ENCODE measurements at places on chromosomes 5 and 9.

DNA sequence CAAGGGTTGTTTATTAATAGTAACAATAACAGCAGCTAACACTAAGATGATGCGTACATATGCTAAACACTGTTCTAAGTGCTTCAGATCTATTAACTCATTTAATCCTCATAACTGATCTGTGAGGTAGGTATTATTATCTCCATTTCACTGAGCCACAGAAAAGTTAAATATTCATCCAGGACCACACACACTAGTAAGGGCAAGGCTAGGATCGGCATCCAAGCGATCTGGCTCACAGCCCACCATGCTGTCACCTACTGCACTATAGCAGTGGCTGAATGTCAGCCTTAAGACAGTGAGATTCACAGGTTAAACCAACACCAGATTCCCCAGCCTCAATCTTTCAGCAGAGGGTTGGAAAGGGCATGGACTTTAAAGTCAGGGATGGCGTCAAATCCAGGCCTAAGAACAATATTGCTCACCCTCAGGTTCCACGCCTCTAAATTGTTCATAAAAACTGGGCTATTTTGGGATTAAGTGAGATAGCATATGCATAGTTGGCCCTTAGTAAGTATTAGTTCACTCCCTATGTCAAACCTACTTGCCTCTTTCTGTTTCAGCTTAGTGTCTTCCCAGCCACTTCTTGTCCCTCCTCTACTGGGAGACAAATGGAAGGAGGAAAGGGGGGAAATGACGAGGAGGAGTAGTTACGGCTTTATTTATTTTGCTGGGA, 150.8 kb downstream of the MAPKAP1 start:
- no peak for DNase-seq

DNA sequence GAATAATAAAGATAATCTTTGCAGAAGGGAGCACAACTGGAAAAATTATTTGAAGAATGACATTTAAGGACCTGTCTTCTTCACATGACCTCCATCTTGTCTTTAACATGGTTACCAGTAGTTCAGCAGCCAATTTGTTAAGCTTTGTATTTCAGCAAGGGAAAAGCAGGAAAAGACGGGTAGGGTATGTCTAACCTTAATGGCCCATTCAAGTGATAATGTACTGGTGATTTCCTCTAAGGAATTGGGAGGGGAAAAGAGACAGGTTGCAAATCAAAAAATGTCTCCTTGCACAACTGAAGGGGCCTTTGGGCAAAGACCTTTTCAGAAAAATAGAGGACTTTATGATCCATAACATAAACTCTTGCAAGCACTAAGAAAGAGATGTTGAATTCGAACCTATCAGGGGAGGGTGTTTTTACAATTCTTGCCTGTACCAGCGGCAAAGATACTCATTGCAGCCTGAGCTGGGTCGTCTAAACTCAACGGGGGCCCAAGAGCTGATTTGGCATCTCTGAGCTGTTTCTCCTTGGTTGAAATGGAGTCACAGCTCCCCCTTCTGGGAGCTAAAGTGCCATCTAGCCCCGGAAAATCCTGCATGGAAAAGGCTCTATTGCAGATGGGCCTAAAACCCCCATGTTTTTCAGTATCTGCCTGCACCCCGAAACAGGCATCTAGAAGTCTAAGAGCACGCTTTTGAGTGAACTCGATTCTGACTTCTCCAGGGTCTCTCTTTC, 3.8 kb downstream of the BRINP1 start:
- no peak for DNase-seq

DNA sequence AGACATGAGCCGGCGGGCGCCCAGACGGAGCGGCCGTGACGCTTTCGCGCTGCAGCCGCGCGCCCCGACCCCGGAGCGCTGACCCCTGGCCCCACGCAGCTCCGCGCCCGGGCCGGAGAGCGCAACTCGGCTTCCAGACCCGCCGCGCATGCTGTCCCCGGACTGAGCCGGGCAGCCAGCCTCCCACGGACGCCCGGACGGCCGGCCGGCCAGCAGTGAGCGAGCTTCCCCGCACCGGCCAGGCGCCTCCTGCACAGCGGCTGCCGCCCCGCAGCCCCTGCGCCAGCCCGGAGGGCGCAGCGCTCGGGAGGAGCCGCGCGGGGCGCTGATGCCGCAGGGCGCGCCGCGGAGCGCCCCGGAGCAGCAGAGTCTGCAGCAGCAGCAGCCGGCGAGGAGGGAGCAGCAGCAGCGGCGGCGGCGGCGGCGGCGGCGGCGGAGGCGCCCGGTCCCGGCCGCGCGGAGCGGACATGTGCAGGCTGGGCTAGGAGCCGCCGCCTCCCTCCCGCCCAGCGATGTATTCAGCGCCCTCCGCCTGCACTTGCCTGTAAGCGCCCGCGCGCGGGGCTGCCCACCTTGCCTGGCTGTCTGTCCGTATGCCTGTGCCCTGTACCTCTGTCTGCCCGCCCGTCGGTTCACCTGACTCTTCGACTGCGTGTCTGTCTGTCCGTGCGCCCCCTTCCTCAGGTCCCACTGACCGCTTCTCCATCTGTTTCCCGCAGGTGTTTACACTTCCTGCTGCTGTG, 412 bp downstream of the FGF18 start:
- DNase-seq, result no peak

DNA sequence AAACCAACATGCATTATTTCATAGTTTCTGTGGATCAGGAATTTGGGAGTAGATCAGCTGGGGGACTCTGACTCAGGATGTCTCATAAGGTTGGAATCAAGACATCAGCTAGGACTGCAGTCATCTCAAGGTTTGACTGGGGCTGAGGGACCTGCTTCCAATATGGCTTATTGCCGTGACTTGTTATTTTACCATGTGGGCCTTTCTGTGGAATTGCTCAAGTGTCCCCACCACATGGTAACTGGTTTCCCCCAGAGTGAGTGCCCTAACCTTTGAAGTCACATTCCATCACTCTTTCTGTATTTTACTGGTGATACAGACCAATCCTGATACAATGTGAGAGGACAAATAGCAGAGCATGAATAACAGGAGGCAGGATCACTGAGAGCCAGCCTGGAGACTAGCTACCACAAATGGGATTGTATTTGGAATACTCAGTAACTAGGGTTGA, 70.2 kb upstream of the ELL2 start:
- DNase-seq, result no peak

DNA sequence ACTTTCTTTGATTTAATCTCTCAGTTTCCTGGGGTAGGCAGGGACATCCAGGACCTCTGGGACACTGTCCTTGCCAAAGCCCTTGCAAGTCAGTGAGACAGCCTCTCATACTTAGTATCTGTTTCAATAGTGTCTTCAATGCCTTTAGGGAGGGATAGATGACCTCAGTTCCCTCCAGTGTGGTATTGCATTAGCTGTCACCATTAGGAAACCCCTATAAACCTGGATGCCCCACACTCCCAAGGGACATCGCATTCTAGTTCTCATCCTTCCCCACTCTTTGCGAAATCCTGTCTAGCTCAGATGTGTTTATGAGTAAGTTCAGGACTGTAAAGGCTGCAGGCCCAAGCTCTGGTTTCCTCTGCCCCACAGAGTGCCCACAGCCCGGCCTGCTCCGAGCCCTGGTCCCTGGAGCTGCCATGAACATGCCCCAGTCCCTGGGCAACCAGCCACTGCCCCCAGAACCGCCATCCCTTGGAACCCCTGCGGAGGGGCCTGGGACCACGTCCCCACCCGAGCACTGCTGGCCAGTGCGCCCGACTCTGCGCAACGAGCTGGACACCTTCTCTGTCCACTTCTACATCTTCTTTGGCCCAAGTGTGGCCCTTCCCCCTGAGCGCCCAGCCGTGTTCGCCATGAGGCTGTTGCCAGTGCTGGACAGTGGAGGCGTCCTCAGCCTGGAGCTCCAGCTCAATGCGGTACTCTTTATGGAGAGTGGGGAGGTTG, 13.2 kb downstream of the TMEM8B start:
- DNase-seq, result no peak

GRCh38 chr9:81979196-81979595, 9.4 kb upstream of the SPATA31D1 start:
- no peak for DNase-seq

DNA sequence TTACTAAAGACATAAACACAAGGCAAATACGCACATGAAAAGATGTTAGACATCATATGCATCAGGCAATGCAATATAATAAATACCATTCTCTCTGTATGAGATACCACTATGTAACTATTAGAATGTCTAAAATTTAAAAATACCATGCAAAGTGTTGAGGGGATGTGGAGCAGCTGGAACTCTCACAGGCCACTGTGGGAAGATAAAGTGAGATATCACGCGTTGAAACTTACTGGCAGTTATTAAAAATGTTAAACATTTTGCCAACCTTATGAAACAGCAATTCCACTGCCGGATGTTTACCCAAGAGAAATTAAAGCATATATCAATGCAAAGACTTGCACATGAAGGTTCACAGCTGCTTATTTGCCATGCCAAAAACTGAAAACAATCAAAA, 556.7 kb downstream of the LRRC70 start:
- no peak for DNase-seq

DNA sequence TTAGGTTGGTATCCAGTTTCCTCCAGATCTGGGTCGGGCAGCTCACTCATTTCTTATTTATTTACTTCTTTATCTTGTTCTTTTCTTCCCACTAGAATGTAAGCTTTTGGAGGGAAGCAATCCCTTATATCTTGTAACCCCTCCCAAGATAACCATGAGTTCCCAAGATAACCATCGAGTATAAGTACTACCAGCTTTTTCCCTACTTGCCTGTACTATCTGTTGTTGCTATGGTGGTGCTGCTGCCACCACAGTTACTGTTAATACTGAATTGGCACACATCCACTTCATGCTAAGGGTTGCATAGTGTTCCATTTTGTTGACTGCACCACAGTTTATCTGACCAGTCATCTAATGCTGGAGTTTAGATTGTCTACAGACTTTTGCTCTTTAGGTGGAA, 19.9 kb downstream of the NUP214 start:
- DNase-seq, result no peak

DNA sequence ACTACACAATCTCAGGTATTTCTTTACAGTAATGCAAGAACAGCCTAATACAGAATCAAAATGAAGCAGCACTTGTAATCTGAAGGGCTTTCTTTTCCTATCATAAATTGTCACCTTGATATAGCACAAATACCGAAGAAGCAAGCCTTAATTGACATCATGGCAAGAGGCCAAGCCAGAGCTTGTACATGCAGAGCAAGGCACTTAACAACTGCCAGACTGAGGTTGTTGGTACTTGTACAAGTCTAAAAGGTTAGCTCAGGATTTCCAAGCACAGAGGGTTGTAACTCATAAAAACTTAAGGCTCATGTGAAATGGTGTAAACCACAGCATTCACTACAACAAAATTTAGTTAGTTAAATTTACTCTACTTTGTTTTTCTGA, 158.8 kb upstream of the SPEF2 start:
- no peak for DNase-seq

DNA sequence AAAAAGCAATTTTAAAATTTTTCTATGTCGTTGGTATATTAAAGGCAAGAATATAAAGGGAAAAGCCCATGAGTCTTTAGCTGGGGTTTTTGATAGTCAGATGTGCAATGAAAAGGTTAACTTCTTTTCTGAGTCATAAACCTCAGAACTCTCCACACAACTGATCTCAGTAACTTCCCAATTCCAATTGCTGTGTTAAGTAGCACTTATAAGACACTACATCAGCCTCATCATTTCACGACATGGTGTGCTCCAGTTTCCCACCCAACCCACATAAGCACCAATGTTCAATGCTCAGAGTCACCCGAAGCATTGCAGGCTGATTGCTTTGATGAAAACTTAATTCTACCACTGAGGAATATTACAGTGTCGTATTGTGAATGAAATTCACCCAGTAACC, 155.8 kb downstream of the TSSK1B start:
- DNase-seq, result no peak

DNA sequence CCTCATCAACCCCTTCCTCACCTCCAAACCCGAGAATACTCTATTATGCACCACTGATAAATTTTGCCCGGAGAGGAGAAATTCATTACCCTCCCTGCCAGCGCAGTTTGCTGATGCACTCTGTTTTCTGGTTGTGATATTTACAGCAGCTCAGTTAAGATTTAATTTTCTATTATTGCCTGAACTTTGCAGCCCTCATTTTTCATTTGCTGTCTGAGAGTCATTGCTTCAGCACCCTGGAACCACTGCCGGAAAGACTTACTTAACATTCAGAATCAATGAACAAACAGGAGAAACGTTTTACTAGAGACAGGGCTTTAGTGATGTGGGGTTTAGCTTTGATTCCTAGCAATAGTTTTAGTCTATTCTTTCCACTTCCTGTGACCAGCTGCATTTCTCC, 56.7 kb upstream of the MAMDC2 start:
- DNase-seq, result no peak

- no peak for DNase-seq
Measured at GRCh38 chr9:112571624-112572355, 85.2 kb downstream of the KIAA1958 start.

DNA sequence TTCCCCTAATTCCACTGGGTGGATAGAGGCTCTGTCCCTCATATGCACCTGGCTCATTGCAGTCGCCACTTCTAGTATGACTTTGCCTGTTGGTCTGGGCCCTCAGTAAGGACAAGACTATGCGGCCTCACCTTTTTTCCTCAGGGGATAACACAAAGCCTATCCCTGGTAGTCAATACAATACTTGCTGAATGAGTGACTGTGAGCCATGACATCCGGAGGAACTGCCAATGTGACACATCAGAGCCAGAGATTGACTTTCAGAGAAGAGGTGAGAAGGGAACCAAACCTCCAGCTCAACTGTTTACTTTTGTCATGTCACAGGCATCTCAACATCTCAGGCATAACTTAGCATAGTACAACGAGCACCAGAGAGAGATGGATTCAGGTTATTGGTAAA, 371.3 kb downstream of the DMRT2 start:
- DNase-seq, result no peak

DNA sequence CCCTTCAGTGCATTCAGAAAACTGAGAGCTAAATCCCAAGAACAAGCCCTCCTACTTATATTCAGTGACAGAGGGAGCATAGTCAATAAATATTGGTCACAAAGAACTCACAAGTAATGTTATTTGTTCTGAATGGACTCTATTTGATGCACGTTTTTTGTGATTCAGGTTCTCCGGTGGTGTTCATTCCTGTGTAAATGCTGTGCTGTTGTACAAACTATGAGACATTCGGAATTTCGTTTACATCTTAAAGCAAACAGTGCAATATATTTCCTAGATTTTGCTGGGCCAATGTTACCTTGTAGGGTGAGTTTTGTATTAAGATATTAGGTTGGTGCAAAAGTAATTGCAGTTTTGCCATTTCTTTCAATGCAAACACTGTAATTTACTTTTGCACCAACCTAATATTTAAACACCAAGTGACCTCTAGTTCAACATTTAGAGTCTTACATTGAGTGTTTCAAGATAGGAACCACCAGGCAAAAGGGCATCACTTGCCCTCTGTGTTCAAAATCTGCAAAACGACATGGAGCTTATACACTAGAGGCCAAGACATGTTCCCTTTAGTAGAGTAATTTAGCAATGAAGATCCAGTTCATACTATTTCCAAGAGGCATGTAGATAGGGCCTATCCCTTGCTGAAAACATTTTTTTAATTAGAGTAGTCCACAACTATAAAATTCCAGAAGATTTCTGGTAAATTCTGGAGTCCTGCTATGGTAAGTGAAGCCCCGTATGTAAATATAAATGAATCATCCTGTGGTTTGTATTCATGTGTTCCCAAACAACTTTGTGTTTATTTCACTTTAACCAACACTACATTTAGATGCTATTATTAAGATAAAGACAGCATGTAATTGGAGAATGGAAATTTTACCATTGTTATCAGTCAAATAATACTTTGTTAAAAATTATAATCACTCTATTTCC, 444.0 kb upstream of the PTGER4 start:
- no peak for DNase-seq

GRCh38 chr9:85543196-85543595, 198.6 kb downstream of the AGTPBP1 start:
- no peak for DNase-seq
